Spinal cord (tissue), 10 donors: ENCODE measurements at places on chromosomes 12 and 14.

DNA sequence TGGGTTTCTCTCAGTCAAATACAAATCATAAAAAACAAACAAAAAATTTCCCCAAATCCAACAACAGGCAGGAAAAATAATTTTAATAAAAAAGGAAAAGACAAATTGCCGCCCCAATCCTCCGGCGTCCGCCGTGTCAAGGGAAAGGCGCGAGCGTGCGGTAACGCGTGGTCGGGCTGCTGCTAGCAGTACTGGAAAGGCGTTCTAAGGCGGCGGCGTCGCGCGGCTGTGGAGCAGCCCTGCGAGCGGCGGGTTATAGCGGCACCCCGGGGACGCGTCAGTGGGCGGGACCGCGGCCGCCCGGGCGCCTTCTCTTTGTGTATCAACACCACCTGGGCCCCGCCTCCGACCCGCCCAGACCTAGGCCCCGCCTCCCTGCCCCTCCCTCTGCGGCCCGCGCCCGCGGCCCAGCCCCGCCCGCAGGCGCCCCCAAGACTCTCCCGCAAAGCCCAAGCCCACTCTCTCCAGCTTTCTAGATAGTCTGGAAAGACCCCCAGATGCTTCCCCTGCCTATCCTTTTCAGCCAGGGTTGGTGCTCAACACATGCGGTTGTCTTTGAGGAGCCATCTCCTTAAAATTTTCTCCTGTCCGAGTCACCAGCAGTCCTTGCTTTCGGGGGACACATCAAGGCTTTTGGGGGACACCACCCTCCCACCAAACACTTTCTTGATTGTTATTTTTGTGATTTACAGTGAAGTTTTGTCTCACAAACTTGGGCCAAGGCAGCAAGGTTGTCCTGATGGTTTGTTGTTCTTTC, at the start of gene SLC38A2:
SLC38A2 (minus strand) TSS at position 230 of the 757 bp plus-strand sequence. CDS start 1,480 bp downstream, outside the sequence.
- peak; percentile 82 for DNase-seq

DNA sequence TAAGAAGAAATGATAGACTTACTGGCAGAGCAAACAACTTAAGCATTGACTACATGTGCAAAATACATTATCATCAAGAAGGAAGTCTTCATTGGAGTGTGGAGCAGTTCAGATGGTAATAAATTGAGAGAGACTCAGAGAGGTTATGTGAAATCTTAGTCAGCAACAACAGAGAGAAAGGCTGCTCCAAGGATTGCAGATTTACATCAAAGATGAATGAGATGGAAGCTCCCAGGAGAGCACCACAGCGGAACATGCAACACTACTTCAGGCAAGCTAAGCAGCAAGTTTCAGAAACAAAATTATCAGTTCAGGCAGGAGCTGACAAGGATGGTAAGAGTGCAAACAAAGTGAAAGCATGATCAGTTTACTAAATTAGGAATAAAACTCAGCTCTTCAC, 882.3 kb downstream of the LRFN5 start:
- no peak for DNase-seq

GRCh38 chr14:39957290-39957689, 525.1 kb upstream of the FBXO33 start:
- DNase-seq = no peak

- no peak for DNase-seq
Observed at GRCh38 chr12:52829986-52830770, 3.9 kb downstream of the KRT79 start.

DNA sequence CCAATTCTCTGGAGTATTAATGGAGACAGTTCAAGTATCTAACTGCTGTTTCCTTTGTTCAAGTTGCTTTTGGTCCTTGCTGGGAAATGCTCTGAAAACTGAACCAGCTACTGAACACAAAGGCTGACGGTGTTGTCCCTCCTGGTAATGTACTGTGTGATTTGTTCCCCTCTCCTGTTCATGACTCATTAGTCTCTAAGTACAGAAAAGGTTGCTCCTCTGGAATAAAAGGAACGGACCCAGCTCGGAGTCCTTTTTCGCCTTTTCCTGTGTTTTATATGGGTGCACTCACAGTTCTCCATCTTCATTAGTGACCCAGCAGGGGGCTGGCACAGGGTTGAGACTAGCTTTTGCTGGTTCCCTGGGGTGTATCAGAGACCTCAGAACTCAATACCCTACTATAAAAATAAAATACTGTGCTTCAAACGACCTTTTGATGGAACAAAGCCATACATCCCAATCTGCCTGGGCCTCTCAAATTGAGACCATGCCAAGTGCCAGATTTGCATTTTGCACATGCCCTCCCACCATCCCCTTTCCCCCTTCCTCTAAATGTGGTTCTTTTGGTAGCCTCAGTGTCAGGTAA, 269.7 kb downstream of the RAD51B start:
- DNase-seq = peak; percentile 40

- DNase-seq = no peak
Observed at GRCh38 chr14:59600211-59600945, 23.8 kb upstream of the CCDC175 start.

DNA sequence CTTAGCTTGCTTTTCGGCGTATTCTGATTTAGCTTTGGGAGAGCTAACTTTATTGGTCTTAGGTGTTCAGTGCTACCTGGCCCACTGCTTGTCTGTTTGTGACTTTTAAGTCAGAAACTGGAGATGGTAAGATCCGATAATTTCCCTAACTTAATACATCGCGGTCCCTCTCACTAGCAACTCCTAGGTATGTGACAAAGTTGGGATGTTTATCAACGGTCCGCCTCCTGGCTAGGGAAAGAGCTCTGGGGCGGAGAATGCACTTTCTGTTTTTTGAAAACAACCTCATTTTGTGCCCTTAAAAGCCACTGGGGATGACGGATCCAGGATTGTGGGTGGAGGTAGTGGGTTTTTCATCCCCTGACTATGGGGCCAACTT, 1.2 kb downstream of the CDKN1B start:
- DNase-seq = no peak

GRCh38 chr12:132908145-132909029, 21.0 kb upstream of the CHFR start:
- DNase-seq = peak; percentile 94

GRCh38 chr12:113464852-113465719, 6.6 kb downstream of the LHX5 start:
- DNase-seq = no peak

DNA sequence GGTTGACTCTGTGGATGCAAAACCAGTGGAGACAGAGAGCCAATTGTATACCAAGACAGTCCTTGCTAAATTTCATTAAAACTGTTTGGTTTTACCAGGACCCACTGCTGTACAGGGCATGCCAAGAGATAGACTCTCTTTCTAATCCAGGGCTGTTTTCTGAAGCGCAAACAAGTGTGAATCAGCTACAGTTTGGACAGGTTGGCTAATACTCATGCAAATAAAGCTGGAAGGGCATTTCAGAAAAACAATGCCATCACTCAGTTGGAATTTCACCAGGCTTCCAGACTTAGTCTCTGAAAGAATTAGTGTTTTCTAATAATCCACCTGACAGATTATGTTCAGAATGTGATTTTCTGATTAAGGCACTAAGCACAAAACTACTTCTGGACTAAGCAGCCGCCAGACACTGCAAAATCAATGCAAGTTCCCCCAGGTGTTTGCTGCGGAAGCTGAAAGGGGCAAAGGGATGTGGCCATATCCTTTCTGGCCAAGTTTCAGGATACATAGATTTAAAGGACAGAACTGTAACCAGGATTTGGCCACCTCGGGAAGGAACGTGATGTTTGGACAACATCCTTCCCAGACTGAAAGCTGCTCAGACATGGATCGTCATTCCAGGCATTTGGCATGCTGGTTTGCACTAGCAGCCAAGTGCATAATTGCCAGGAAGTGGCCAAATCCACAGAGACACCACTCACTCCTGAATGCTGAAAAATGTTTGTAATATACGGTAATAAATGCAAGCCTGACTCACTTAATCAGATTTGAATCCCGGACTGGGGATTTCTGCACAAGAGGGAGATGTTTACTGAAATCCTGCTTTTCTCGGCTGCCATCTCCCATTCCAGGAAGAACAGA, 32.0 kb upstream of the CDKN3 start:
- peak; percentile 25 for DNase-seq

- DNase-seq = no peak
Observed at GRCh38 chr12:1666685-1667162, 24.1 kb upstream of the ADIPOR2 start.

DNA sequence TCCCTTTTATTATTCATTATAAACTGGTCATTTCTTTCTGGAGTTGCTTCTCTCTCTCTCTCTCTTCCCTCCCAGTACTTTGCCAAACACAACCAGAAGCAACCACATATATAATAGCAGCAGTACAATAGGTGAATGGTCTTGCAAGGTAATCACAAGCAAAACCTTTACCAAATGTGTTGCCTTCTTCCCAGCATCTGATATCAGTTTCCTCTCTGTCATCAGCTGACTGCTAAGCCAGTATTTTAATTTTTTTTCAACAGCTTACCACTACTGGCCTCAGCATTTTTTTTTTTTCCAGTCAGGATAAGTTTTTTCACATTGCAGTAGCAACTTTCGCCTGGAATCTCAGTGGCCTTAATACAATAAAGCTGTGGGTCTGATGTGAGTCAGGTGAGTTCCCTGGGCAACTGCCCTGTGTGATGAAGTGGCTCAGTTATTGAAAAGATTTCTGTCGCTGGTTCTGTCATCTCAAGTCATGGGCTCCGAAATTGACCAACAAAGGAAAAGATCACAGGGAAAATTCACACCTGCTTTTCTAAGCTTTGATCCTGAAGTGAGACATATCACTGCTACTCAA, 282.5 kb upstream of the AMIGO2 start:
- DNase-seq = no peak

DNA sequence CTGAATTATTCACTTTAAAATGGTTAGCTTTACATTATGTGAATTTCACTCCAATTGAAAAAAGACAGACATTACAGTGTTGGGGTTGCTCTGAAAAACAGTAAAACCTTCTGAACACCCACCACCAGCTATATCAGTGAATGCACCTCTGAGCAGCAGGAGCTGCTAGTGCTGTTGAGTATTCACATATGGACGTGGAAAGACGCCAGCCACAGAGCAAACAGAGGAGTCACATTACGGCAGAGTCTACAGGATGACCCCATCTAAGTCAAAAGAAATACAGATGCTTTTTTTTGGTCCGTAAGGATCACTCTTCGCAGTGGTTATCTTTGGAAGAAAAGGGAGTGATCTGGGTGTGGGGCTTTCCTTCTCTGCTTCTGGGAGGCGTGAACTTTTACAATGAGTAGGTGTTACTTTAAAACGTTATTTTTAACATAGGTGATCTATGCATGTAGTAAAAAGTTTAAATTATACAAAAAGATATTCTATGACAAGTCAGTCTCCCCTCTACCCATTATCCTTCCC, 4.5 kb downstream of the HVCN1 start:
- no peak for DNase-seq

- DNase-seq = no peak
Observed at GRCh38 chr12:132469423-132469822, 20.5 kb upstream of the FBRSL1 start.

DNA sequence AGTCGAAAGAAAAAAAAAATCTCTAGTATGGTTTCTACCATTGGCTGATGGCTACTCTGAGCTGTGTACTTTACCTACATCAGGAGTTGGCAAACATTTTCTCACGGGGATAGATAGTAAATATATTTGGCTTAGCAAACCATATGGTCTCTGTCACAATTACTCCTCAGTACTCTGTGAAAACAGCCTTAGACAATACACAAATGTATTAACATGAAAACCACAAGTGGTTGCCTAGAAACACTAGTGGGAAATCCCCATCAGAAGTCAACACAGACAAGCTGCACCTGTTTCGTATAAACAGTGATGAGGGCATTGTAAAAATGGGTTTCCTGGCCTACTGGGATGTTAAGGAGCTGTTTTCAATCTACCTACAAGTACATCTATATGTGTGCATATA, 84.6 kb upstream of the NAV3 start:
- DNase-seq = no peak

GRCh38 chr14:29222671-29223268, 456.2 kb downstream of the FOXG1 start:
- no peak for DNase-seq

GRCh38 chr12:40107803-40108620, 2.1 kb upstream of the SLC2A13 start:
- no peak for DNase-seq

- DNase-seq = no peak
Observed at GRCh38 chr12:102503056-102503681, 22.8 kb upstream of the IGF1 start.

DNA sequence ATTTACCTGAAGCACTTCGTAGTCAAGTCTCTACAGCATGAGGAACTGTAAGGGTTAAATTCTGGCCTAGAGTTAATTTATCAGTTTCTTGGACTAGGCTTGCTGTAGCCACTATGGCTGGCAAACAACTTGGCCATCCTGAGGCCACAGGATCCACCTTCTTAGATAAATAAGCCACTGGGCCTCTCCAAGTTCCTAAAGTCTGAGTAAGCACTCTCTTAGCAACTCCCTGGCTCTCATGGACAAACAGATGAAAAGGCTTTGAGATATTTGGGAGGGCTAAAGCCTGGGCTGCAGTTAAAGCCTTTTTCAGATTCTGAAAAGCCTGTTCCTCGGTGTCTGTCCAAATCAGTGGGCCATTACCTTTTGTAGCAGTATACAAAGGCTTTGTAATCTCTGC, 675.0 kb downstream of the TMEM121 start:
- DNase-seq = no peak

- DNase-seq = no peak
Observed at GRCh38 chr12:88579161-88579517, 1.1 kb downstream of the KITLG start.

DNA sequence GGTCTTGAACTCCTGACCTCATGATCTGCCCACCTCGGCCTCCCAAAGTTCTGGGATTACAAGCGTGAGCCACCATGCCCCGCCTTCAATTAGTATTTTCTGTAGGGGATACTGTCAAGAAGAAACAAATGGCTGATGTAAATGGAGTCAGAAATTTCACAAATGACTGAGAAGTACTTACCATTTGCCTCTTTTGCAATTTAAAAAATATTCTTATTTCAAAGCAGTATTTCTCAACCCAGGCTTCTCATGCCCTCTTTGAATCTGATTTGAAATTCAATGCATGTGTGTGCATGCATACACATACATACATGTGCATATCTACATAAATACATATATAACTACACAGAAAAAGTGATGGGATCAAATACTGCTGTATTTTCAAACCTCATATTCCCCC, 4.4 kb downstream of the PSMA6 start:
- no peak for DNase-seq

DNA sequence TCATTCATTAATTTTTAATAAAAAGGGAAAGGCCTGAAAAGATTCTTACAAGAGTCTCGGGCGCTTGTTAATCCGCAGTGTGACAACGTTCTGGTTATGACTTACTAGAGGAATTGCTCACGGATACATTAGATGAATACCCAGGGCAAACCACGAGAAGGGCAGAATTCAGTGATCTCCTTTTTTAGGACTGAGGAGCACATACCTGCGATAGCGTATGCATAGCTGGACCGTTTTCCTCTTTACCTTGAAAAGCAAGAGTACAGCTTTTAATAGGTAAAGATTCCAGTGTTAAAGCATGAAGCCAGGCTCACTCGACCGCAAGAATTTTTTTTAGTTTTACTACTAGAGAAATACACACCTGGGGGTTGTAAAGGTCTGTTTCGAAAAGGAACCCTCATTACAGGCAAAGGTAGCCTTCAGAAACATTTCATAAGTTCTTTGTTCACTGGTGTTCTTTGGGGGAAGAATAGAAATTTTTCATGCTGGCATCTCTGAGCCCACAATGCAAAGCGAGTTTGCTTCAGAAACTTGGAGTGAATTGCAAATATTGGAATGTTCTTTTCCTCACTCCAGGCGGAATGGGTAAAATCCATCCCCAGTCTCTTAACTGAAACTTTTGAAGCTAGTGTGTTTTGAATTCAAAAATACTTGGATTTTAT, 953 bp downstream of the MAPK1IP1L start:
- peak; percentile 55 for DNase-seq

GRCh38 chr12:109987615-109988014, 8.6 kb downstream of the GIT2 start:
- no peak for DNase-seq
